ENCODE measurements at places on chromosomes 3 and 15. TPM values are rescaled to one million over a fixed set of nuclear protein-coding genes. Genes with fewer than 3 reads are reported as not detected.

DUOXA1 gene
- total RNA-seq, result 131 TPM

MOBP gene
- not detected for total RNA-seq

PPARG gene
- total RNA-seq, result 13.3 TPM

LMAN1L gene
- total RNA-seq, result not detected

SLTM gene
- 53.4 TPM for total RNA-seq

DNA sequence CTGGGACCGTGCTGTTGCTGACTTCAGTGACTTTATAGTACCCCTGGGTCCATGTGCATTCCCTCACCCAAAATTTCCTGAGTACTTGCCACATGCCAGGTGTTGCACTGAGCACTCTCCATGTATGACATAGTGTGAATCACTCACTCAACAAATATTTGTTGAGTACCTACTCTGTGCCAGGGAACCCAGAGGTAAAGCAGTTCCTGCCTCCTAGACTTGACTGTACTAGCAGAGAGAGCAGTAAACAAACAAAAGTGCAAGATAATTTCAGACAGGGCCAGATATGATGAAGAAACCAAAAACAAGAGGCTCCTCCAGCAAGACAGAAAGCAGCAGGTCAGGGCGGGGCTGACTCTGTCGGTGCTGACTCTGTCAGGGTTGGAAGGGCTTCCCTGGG, 12.2 kb downstream of the TGM4 start:
- ATAC-seq, result peak; percentile 89

GRCh38 chr3:106913966-106914365, 463.3 kb upstream of the CCDC54 start:
- no peak for ATAC-seq

- ATAC-seq, result no peak
These were observed 43.1 kb downstream of the ZNF710 start for GRCh38 chr15:90044191-90044590.

DNA sequence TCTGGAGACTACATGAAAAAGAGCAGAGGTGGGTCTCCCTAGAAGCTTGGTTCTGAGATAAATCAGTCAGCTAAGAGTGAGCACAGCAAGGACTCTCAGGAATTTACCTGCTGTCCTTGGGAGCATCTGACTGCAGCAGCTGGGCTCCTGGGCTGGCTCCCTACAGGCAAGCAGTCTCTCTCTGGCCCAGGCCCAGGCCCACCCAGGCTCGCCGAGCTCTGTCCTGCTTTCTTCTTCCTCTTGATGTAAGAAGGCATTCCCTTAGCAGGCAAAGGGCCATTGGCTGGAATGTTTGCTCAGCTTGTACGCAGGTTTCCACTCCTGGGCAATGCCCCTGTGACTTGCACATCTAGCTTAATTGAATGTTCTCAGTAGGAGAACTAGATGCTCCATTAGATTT, 4.3 kb upstream of the RBP2 start:
- ATAC-seq, result peak; percentile 24

- peak; percentile 99 for ATAC-seq
These were observed 50.1 kb downstream of the SUMF1 start for GRCh38 chr3:4416961-4417360.

DNA sequence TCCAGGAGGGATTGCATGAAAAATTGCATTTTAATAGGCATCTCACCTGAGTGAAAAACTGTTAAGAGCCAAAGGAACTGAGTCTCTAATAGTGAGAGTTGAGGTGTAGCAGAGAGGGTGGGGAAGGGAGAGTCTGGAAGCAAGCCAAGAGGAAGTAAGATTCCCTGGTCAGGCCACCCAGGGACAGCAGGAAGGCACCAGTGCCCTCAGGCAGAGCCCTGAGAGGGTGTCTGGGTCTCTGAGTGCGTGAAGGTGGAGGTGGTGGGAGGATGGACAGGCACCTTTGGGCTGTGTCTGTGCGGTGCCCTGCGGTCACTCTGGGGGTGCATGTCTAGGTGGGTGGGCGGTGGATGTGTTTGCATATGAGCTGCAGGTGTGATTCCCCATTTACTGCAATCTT, 300.4 kb upstream of the ROPN1 start:
- ATAC-seq, result no peak

- peak; percentile 80 for ATAC-seq
These were observed 44.3 kb upstream of the UBE2E1 start for GRCh38 chr3:23761440-23761896.

DNA sequence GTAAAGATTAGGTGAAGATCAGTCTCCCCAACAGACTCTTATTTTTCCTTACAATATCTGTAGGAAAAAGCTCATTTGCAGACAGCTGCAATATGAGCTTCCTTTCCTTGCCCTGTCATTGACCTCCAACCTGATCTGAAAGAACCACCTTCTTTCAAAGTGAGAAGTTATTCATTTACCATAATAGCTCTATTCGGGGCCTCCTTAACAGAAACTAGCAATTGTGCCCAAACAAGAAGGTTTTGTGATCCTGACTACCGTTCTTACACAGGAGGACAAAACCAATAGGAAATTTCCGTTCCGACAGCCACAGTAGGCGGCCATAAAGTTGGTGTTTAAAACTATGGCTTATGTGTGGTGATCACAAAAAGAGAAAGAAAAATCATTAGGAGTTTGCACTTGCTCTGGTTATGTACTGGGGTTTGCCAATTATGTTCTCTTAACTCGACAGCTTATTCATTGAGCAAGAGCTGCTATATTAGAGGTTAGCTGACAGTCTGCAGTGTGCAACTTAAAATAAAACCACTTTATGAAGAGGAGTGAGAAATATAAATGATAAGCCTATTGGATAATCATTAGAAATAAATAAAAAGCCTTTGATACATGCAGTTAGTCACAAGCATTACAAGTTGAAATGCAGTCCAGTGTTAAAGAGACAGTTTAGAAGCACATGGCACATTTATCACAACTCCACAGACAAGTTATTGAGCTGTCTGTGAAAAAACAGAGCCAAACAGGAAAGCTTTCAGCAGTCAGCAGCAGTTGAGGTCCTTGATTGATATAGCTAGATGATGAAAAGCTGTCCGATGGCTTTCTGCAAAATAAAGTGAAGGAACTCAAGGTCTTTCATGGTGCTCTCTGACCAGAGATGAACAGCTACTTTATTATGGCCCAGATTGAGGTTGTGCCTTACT, 199.8 kb downstream of the WDR72 start:
- ATAC-seq, result no peak

GRCh38 chr3:143160437-143160836, 40.9 kb downstream of the CHST2 start:
- ATAC-seq, result no peak
